ENCODE measurements at places on chromosomes 1 and 21.

DNA sequence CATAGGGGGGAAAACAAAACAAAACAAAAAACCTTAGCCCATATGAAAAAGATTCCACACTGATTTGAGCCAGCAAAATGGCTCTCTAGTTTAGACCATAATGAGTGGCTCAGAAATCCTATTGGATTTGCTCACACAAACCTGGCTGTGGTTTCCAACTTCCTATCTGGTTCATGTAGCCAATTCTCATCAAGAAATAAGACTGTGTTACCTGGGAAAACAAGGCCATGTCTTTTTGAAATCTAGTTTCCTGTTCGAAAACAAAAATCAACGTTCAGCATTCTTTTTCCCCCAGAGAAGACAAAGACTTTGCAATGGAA is 69.2 kb downstream of the TBX15 start:
- DNase-seq: no peak

DNA sequence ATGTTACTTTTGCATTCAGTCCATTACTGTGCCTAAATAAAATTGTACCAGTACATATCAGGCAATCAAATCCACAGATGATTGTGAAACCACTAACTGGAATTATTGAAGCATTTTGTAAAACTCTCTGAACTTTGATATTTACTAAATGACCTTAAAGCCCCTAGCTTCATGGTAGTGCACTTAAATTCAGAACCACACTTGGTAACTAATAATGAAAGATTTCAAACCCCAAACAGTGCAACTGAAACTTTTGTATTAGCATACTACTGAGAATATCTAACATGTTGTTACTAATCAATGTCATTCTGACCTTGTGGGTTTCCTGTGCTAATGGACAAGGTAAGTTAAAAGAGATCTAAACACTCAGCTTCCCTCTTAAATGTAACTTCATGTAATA is at the start of gene CFHR3:
TSS of gene CFHR3 (plus strand) at position 238 of the 400 bp plus-strand sequence. CDS start at position 285, 47 bp downstream.
- no peak for DNase-seq

- no peak for DNase-seq
Observed at GRCh38 chr1:202586018-202586821, 124.0 kb downstream of the SYT2 start.

- peak; percentile 73 for DNase-seq
Observed at GRCh38 chr1:26833432-26834405, 7.2 kb downstream of the ZDHHC18 start.

- DNase-seq: no peak
Observed at GRCh38 chr1:118116401-118116800, 68.6 kb downstream of the SPAG17 start.
